ENCODE measurements at places on chromosomes 12 and 14.

- DNase-seq: peak; percentile 65
Measured at GRCh38 chr14:83463500-83464098, 1929.9 kb upstream of the SEL1L start.

- no peak for DNase-seq
Measured at GRCh38 chr12:98578392-98578791, 15.1 kb upstream of the SLC25A3 start.

DNA sequence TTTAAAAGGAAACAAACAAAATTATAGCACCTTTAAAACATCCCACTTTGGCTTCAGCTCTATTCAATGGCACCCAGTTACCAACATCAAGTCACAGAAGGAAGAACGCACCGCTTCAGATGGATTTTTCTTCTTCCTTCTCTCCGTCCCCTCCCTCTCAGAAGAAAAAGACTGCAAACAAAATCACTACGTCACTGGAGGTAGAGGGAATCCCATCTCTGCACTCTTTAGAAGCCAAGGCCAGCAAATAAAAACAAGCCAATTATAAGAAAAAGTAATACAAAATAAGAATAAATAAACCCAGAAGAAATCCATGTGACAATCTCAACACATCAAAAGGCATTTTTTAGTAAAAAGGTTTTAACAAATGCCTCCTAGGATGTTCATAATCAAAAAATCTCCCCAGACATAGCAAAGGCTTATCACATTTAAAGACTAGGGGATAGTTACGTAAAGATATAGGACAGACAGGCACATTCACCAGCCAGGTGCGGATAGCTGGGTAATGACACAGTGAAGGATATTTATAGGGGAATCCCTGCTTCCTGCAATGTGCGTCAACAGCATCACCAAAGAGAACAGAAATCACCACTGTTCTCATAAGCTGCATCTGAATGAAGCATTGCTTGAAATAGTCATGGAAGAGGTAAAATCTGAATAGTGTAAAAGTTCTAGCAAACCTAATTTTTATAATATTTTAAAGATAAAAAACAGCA is 89.4 kb downstream of the R3HDM2 start:
- no peak for DNase-seq

- DNase-seq: no peak
Measured at GRCh38 chr14:72237722-72238666, 305.8 kb downstream of the RGS6 start.

GRCh38 chr14:91893007-91893406 is 25.7 kb upstream of the TC2N start:
- DNase-seq: no peak

- DNase-seq: peak; percentile 52
Measured at GRCh38 chr14:93115821-93116675, at the start of gene ITPK1. TSS of gene ITPK1 (minus strand) at chr14:93115925. CDS start at chr14:93115163, 762 bp downstream.

DNA sequence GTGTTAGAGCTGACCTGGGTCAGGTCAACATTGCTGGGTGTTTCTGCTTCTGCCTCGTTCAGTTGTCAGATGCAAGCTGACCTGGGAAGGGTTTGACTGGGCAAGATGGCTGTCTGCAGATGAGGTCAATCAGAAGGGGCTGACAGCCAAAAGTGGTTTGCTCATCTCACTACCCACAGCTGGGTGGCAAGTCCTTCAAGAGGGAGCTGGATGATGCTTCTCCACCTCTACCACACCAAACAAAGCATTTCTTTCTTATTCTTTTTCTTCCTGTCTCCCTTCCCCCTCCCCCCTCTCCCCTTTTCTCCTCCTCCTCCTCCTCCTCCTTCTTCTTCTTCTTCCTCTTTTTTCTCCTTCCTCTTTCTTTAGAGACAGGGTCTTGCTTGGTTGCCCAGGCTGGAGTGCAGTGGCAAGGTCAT is 268.2 kb upstream of the PLEKHG7 start:
- DNase-seq: no peak

GRCh38 chr12:75945581-75945980 is 86.0 kb downstream of the PHLDA1 start:
- DNase-seq: no peak

- DNase-seq: no peak
Measured at GRCh38 chr12:126358806-126359205, 1293.6 kb downstream of the AACS start.

DNA sequence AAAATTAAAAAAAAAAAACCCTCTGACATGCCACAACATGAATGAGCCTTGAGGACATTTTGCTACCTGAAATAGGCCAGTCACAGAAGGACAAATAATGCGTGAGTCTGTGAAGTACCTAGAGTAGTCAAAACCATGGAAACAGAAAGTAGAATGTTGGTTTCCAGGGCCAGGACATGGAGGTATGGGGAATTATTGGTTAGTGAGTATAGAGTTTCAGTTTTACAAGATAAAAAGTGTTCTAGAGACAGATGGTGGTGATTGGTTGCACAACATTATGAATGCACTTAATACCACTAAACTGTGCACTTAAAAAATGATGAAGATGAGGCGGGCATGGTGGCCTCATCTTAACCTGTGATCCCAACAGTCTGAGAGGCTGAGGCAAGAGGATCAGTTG is 47.6 kb upstream of the ZFP36L1 start:
- DNase-seq: no peak

- DNase-seq: no peak
Measured at GRCh38 chr14:101585211-101585610, 23.9 kb downstream of the DIO3 start.

- no peak for DNase-seq
Measured at GRCh38 chr12:104549815-104550480, 93.2 kb downstream of the CHST11 start.

DNA sequence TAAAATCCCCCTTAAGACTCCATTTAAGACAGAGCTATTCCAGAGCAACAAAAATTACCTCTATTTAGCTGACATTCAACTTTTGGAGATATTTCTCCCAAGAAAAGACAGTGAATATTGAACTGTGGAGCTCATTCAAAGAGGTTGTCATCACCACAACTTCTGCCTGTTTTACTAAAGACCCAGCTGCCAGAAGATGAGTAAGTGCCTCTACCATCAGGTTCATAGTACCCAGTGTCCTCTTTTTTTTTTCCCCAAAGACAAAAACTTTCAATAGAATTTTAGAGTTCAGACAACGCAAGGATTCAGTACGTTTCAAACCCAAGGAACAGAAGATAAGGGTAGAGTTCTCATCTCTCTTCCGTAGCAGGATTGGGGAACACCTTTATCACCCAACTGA is 461.3 kb downstream of the BCAT1 start:
- no peak for DNase-seq

DNA sequence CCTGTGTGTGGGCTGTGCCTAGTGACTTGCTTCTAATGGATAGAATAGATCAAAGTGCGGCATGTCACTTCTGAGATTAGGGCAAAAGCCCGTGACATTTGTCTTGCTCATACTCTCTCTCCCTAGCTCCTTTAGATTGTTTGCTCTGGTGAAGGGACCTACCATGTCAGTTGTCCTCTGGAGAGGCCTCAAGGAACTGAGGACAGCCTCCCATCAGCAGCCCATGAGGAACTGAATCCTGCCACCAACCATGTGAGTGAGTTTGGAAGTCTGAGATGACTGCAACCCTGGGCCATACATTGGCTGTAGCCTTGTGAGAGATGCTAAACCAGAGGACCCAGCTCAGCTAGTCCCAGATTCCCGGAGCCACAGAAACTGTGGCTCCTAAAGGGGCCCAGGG is 101.6 kb upstream of the ESRRB start:
- DNase-seq: no peak

- DNase-seq: no peak
Measured at GRCh38 chr14:92847278-92847677, 53.2 kb downstream of the GOLGA5 start.

- no peak for DNase-seq
Measured at GRCh38 chr14:64645220-64645892, 58.9 kb upstream of the PLEKHG3 start.

DNA sequence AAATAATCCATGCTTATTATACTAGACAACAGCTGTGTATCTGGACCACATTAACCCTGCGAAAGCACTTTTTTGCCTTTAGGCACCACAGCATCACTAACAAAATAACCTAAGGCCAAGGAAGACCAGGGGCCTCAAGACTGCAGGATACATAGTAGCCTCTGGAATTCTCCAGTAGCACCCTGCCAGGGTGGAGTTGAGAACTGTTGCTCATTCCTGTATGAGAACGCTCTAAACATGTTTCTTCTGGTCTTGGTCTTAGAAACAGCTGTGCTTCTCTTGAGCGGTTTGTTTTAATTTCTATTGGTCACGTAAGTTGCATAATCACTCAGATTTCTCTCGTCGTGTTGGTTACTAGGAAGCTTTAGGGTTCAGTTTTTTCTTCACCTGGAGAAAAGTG is 7.9 kb downstream of the B4GALNT3 start:
- DNase-seq: no peak

DNA sequence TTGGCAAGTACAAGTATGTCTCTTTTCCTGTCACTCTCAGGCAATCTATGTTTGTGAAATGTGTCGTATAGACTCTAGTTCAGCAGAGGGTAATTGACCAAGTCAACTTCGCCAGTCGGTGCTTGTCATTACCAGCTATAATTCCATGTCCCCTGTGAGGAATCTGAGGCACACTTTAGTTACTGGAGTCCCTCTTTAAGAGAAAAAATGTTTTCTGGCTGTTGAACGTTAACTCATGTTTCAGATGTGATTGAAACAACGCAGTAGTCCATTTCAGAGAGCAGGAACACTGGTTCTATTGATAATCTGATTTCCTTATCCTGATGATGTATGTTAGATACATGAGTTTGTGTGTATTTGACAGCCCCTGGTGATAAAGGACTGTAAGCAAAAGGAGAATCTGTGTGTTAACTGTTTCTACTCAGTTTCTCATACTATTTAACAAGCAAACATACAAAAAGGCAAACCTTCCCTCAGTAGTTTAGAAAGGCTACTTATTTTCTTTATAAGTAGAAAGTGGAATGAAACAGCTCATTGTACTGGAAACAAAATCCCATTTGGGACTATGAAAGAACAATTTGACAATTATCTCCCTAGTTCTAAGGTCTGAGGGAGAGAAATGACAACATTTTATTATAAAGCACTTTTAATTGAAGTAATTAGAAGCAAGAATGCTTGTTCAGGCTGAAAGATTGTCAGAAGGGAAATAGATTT is 161.1 kb upstream of the TRHDE start:
- DNase-seq: no peak

GRCh38 chr14:99199846-99200653 is 71.9 kb downstream of the BCL11B start:
- no peak for DNase-seq

GRCh38 chr14:43621282-43621681 is 885.8 kb downstream of the FSCB start:
- DNase-seq: no peak

- no peak for DNase-seq
Measured at GRCh38 chr14:104689881-104690711, 678 bp downstream of the INF2 start.

- no peak for DNase-seq
Measured at GRCh38 chr12:72234886-72235285, 37.3 kb upstream of the TRHDE start.

DNA sequence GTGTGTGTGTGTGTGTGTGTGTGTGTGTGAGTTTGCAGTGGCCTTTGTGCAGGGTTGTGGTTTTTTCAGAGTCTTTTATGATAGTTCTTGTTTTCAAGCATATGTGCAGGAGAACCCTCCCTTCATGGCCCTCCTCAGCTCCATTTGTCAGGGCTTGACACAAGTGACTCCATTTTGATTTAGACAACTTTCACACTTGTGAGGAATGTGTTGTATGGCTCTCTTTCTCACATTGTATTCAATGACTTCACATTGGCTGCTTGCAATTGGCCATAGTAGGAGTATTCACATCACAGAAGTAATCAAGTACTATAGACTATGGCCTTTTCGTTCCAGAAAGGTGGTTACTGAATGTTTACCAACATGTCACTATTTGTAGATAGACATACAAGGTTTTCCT is 133.1 kb downstream of the SLC38A1 start:
- DNase-seq: no peak

DNA sequence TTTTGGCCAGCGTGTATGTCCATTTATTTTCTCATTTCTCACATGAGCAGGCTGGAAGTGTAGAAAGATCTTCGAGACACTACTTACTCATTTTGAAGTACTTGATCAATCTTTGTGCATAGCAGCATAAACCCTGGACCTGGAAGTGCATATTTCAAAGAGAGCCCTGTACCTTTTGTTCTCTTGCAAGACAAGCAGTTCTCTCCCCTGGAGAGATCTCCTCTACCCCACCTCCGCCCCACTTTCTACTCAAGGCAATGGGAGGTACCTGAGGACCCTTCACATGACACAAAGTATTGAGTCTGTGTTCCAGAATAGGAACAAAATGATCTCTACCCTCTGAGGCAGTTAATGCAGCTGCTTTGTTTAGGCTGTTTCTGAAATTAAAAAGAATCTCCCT is 27.4 kb upstream of the RASSF3 start:
- no peak for DNase-seq

DNA sequence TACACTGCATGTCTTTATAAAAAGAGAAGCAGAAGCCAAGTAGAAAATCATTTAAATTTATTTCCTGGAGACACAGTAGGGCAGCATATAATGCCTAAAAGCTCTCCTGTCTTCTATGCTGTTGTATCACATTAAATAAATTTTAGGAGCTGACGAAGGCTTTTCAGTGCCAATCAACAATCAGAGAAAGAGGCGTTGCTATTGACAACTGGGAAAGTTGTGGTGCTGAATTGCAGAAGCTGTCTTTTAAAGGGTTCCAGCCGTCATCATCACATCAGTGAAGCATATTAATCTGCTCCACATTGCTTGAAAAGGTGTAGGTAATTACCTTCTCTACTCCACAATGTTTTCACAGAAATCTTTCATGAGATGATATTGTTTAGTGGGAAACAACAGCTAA is 103.9 kb downstream of the FSCB start:
- no peak for DNase-seq

DNA sequence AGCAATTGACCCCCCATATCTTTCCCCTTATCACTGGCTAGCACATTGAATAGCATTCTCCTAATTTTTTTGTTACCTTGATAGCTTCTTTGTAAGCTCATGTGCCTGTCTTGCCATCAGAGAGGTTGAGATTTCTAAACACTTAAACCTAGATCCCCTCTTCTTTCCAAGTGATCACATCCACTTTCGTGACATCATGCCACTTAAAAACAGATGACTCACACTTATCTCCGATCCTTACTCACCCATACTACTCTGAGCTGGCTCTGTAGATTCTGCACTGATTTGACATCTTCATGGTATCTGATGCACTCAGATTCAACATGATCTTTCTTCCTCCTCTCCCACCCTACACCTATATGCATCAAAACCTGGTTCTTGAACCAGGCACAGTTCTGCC is 10.5 kb downstream of the GPR137C start:
- DNase-seq: no peak

- DNase-seq: no peak
Measured at GRCh38 chr12:48818831-48819590, 715 bp downstream of the CACNB3 start.

GRCh38 chr12:49568442-49569162 is 660 bp upstream of the MCRS1 start:
- DNase-seq: no peak

DNA sequence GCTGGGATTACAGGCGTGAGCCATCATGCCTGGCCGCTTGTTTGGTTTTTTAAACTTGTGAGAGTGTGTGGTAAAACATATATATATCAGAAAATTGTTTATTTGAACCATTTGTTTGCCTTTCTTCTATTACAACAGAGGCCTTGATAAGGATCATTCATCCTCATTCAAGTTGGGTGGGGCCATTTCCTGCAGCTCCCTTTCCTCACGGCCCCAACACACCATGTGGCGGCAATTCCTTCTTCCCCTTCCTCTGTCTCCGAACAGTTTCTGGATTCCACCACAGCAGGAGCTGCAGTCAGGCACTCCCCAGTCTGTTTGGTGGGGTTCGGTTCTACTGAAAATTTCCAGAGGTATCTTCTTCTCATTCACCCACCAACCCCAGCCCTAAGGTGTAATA is 42.0 kb upstream of the RASSF3 start:
- no peak for DNase-seq

Measured in NCI-H1105 (cell line).